T-helper 2 cell (primary cell): ENCODE measurements at places on chromosomes 5 and 9.
A peak's percentile ranks its signal among the peaks of the same experiment; 100 is the strongest.

DNA sequence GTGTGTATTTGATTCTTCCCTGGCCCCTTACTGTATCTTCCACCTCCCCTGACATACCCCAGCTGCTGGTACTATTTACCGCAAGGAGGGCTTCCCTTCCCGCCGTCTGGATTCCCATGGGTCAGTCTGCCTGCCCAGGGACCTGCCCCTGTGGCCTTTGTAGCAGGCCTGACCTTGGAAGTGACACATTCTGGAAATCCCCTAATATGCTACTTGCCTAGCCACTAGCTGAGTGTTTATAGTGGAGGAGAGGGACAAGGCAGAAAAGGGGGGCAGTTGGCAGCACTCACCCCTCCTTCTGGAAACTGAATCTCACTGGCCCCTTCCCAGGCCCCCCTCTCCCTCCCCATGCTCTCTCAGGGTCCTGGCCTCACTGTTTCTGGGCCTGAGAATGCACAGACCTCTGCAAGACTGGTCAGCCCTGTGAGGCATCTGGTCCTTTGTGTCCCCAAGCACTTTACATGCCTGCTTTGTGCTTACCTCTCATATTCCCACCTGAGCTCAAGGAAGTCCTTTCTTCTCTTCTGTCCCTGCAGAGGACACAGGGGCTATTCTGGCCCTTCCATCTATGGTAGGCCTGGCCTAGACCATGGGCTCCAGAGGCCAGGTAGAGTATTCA lies 8.2 kb upstream of the CCL21 start:
- DNase-seq = no peak

DNA sequence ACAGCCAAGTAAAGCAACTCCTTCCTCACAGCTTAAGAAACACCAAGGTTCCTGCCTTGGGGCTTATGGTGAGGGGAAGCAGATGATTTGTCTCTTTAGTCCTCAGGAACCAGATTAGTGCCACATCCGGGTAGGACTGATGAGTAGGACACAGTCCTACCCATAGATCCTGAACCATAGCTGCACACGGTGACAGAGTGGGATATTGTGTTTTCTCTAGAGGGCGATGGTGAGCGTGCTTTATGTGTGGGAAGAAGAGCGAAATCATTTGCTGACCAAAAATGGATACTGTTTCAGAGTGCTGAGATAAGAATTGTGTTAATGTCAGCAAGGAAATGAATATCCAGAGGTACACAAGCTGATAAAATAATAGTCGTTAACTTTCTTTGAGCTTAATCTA lies 209.0 kb upstream of the FBXL7 start:
- DNase-seq = no peak

DNA sequence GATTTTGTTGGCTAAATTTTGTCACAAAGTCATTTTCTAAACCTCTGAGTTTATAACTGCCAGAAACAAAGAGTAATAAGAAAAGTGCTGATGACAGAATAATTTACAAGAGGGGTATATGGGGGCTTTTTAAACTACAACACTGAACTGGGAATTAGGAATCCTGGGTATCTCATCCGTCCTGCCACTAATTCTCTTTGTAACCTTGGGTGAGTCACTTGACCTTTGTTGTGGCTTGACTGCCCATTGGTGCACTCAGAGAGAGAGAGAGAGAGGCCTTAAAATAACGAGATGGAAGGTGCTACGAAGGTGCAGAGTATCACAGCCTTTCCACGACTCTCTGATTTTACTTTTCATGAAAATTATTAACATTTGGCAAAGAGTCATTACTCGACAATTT lies 130.3 kb upstream of the CNTLN start:
- DNase-seq = no peak

GRCh38 chr9:130497139-130497538 lies 52.4 kb downstream of the ASS1 start:
- DNase-seq = no peak

DNA sequence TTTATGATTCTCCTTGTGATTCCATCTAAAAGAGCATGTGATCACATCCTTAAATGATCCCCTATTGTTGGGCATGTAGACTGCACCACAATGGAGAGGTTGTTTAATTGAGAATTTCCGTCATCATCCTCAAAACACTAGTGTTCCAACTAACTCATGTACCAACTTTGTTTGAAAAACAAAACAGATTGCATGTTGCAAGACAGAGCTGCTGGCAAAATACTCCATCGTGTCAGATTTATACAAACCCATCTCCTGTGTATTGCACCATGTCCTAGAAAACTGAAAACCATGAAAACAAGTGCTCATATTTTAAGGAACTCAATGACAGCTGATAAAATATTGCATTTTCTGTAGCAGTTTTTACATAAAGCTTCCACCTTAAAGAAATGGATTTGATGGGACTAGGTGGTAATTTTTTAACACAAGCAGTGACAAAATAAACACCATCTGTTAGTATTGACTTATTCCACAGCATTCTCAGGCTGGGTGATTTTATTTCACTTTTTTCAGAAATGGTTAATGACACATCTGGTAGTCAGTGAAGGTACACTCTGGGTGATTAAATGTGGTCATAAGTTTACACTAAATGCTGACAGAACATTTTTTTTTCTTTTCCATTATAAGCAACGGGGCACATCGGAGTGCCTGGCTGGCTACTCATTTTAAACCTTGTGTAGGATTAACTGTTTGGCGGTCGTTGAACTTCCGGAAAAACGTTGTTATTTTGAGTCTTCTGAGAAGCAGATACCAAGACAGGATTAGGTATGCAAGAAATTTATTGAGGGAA lies 602.9 kb upstream of the WWC1 start:
- no peak for DNase-seq

DNA sequence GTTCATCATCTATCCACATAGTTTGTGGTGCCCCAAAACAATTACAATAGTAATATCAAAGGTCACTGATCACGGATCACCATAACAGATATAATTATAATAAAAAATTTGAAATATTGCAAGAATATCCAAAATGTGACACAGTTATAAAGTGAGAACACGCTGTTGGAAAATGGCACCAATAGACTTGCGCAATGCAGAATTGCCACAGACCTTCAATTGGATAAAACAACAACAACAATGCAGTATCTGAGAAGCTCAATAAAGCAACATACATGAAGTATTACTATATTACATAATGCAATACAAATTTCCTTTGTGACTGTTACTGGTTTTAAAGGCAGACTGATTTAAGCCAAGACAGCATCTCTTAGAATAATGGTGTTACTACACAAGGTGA lies 44.7 kb upstream of the PRRC1 start:
- no peak for DNase-seq

DNA sequence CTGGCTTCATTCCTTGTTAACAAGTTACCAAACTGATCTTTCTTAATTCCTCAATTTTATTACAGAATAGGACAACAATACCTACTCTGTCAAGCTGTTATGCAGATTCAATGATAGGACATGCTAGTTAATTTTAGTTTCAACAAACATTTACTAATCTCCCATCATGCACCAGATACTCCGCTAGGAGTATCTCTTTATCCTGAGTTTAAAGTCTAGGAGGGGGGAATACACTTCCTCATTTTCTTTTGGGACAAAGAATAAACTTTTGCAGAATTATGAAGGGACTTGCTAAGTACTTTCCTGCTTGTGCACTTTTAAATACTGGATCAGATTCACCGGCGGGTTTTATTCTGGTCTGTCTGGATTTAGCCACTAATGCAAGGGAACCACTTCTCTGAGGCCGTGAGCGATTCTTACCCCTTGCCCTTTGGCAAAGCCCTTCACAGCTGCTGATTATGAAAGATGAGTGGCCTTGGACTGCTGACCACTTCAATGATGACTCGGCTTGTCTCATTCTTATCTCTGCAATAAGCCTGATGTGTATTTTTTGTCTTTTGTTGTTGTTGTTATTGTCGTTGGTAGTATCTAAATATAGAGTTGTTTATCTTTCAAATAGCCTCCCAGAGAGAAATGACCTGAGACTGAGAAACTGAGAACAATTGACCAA lies 73.9 kb downstream of the RMI1 start:
- DNase-seq = no peak

DNA sequence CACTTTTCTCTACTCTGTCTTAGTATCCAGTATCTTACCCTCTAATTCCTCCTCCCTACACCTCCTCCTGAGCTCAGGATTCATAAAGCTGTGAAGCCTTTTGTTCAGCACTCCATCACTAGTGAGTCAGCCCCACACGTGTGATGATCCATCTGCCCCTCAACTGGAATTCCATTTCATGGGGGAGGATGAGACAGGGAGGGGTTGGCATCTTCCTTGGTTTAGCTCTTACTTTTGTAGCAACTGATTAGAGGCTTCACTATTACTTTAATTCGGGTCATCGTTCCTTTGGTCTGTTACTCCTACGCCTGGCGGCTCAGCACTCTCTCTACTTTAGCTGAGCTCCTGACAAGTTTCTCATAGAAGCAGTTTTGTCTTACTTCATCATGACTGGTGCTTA lies 11.8 kb downstream of the BTNL8 start:
- DNase-seq = no peak

- DNase-seq = no peak
Measured at GRCh38 chr9:78187763-78188484, 48.0 kb upstream of the CEP78 start.

DNA sequence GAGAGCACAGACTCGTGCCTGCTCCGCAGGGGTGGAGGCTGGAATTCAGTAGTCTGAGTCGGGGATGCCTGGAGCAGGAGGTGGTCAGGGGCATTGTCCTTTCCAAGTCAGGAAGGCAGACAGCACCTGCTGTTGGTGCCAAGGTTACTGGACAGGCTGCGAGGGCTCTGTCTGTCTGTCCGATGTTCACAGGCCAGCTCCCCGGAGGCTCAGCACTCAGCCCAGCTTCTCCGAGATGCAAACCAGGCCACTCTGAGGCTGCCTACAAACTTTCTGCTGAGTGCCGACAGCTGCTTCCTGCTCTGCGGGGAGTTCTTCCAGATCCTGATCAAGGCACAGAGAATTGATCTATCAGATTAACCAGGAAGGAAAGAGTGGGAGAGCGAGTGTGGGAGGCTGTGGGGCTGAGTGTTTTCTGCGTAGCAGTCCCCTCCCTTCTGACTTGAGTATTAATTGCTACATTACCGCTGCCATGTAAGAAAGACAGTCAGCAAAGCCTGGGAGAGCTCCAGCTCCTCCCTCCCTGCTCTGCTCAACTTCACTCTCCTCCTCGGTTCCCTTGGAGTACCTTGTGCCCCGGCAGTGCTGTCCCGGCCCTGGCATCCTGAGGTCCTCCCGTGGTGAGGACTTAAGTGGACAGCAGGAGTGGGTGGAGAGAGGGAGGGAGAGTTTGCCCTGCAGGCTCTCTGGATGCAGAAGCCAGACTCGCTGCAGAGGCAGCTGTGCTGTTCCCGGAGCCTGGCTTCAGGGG lies 36.0 kb downstream of the KCNMB1 start:
- DNase-seq = no peak

GRCh38 chr9:128249908-128250838 lies 25.6 kb downstream of the GOLGA2 start:
- peak; percentile 97 for DNase-seq

GRCh38 chr5:10849278-10849677 lies 88.2 kb upstream of the DAP start:
- DNase-seq = no peak

GRCh38 chr9:129692534-129692933 lies 27.1 kb downstream of the PRRX2 start:
- no peak for DNase-seq

DNA sequence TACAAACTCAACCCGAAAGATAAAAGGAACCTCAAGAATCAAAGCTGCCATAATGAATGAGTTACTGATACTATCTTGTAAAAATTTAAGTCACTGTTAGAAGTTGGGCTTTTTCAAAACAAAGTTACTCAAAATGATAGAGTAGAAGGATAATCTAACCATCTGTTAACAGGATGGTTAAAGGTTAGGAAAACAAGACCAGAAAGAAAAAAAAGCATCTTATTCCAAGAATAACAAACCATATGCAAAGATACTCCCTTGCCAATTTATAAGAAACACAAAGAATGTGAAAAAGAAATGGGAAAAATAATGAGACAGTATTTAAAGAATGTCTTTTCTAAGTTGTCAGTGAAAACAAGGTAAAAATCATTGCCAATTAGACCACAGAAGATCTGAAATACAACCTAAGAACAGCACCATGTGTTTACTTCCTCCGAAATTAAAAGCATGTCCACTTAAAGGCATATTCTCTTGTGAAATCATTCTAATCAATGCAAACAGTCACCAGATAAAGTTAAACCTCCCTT lies 51.2 kb downstream of the STRBP start:
- no peak for DNase-seq

DNA sequence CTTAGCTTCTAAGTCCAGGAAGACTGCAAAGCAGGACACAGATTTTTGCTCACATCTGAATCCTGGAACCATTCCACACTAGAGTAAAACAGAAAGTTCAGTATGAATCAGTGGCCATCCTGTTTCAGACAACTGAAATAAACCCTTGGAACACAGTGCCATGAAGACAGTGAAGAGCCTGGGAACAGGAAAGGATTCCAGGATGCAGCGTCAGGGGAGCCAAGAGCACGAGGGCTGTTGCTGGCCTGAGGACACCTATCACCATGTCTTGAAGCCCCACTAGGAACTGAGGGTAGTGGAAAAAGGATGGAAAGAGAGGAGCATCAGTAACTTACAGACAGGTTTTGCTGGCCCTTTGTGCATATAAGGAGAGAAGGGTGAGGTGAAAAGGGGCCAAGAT lies 115.3 kb upstream of the FSTL4 start:
- no peak for DNase-seq

- no peak for DNase-seq
Measured at GRCh38 chr5:14675865-14676300, 11.4 kb downstream of the OTULIN start.

DNA sequence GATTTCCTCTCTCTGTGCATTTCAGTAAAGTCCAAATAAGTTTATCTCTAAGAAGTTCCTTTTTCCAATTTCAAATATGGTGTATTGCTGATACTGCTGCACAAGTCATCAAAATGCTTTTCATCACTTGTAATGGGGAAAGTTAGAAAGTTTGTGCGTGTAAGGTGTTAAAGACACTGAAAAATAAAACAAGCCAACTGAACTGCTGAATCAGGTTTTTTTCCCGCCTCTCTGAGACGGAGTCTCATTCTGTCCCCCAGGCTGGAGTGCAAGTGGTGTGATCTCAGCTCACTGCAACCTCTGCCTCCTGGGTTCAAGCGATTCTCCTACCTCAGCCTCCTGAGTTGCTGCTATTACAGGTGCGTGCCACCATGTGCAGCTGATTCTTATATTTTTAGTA lies 400.9 kb downstream of the LRRC70 start:
- no peak for DNase-seq

DNA sequence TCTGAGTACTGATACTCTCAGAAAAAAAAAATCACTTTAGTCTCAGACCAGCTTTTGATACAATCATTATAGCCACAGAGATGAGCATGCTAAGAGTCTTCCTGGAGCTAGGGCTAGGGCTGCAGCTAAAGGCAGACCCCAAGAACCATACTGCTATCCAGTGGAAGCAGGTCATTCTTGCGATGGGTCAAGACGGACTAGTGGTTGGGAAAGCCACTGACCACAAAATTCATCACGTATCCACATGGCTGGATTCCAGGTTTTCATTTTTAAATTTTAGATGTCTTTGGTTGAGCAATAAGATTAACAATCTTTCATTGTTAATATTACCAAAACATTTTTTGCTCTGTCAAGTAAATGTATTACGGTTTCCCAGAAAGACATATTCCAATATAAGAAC lies 598.1 kb downstream of the DNAH5 start:
- no peak for DNase-seq

- no peak for DNase-seq
Measured at GRCh38 chr9:70205366-70206020, 53.3 kb upstream of the SMC5 start.

GRCh38 chr9:135326633-135327152 lies 152.9 kb upstream of the PPP1R26 start:
- no peak for DNase-seq
